ENCODE measurements at places on chromosomes 1 and 21.

DNA sequence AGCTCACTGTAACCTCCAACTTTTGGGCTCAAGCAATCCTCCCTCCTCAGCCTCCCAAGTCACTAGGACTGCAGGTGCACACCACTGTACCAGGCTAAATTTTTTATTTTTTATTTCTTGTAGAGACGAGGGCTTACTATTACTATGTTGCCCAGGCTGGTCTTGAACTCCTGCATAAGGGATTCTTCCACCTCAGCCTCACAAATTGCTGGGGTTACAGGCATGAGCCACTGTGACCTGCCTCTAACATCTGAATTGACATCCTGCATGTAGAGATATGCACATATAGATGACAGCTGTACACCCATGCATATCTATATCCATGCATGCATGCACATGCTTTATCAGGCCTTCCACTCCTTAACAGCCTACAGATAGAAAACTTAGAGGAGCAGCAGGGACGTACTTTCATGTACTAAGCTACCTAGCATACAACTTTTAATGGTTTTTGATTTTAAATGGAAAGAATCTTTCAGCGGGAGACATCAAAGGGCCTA, 740.9 kb upstream of the TPTE start:
- DNase-seq, result no peak

DNA sequence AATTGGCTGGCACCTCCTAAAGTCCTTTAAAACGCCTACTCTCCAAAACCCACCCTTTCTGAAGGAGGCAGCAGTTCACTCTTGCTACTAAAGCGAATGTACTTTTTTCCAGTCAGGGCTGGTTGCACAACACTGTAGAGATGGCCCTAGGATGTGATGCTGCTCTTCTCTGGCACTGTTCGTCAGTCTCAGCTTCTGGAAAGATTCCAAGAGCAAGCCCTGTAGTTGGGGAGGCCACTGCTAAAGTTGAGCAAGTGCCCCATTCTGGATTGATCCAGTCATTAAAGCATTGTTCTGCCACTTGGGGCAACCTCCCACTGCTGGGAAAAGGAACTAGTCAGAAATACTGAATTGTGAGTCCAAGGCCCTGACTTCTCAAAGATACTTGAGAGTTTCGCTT, 28.5 kb upstream of the KCNQ4 start:
- no peak for DNase-seq

- DNase-seq, result no peak
Observed at GRCh38 chr1:30290581-30290980, 432.8 kb downstream of the MATN1 start.

- no peak for DNase-seq
Observed at GRCh38 chr1:89994231-89994804, 592 bp upstream of the ZNF326 start.

GRCh38 chr1:248215880-248216279, 15.3 kb upstream of the OR2M4 start:
- no peak for DNase-seq

DNA sequence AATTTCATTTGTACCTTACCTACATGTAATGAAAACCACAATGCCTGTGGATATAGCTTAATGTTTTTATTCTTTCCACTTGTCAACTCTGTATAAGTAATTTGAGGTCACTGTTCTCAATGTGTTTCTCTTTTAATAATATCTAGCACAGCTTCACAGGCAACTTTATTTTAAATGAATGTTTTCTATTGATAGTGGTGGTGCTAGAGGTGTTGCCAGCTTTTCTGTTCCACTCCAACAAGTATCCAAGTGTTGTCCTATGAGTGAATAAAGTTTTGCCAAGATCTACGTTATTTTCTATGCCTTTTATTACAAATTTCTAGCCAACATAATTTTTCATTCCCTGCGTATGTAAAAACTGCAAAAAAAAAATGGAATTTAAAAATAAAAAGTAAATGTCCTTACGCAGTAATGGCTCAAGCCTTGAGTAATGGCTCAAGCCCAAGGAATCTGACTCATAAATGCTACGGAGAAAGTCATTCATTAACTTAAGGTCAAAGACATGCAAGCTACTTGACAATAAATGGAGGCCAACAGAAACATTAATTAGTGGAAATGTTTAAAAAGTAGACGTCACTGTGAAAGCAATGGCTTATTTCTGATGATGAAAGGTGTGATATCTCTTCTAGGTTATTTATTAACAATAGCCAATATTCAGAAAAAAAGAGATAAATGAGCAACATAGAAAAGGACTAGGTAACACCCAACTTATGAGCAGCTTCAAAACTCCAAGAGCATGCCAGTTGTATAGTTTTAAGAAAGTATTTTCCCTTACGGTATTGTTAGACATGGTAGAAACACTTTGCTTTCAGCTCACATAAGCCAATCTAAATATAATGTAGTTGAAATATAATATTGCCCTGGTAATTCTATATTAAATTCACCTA, 71.4 kb downstream of the SLC44A5 start:
- DNase-seq, result no peak

All from NCI-H524 (cell line).